ENCODE measurements at places on chromosomes 1 and 21.

DNA sequence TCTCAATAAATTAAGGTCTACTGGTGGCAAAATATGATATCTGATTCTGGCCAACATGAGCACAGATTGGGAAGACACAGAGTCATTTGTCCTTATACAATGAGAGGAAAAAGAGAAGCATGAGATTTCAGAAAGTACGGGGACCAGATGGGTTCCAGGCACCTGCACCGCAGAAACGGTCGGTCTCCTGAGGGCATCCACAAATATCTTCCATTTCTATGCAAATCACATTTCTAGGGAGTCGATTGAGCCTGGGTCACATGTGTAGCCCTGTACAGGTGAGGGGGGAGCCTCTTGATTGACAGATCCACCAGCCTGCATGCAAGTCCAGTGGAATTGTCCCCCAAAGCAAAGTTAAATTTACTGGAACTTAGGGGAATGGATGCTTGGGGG lies 415.6 kb downstream of the NPHP4 start:
- no peak for DNase-seq

- no peak for DNase-seq
Measured at GRCh38 chr1:1440262-1441001, 4.9 kb downstream of the VWA1 start.

GRCh38 chr21:24050231-24050630 lies 1557.0 kb downstream of the MRPL39 start:
- no peak for DNase-seq

GRCh38 chr1:201820413-201820812 lies 8.5 kb upstream of the IPO9 start:
- DNase-seq, result no peak

- DNase-seq, result no peak
Measured at GRCh38 chr1:61088163-61088974, 6.0 kb downstream of the NFIA start.

DNA sequence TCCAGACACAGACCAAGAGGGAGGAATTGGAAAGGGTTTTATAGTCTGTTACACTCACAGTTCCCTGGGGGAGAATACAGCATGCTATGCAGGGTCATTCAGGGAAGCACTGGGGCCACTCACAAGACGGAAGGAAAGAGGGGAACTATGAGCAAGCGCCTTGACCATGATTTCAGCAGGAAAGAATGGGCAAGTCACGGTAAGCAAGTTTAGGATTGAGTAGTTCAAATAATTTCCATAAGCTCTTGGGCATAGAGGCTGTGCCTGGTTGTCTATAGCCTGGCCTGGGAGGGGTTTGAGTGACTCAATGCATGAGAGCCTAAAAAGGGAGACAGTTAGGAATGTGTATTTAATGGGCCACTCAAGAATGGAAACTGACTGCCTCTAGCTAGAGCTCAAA lies 176.7 kb downstream of the TTLL7 start:
- DNase-seq, result no peak

DNA sequence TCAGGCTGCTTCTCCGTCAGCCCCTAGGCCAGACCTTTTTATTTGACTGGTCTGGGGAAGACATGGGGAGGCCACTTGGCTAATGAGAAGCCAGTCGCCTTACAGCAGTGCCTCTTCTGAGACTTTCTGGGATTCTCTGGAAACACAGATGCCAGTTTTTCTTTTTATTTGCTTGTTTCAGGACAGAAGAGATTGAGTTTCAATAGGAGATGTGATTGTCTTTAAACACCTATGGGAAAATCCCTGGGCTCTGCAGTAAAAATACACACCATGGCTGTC lies 15.4 kb upstream of the BTG2 start:
- DNase-seq, result no peak

- no peak for DNase-seq
Measured at GRCh38 chr1:218409946-218410510, 64.9 kb downstream of the TGFB2 start.

DNA sequence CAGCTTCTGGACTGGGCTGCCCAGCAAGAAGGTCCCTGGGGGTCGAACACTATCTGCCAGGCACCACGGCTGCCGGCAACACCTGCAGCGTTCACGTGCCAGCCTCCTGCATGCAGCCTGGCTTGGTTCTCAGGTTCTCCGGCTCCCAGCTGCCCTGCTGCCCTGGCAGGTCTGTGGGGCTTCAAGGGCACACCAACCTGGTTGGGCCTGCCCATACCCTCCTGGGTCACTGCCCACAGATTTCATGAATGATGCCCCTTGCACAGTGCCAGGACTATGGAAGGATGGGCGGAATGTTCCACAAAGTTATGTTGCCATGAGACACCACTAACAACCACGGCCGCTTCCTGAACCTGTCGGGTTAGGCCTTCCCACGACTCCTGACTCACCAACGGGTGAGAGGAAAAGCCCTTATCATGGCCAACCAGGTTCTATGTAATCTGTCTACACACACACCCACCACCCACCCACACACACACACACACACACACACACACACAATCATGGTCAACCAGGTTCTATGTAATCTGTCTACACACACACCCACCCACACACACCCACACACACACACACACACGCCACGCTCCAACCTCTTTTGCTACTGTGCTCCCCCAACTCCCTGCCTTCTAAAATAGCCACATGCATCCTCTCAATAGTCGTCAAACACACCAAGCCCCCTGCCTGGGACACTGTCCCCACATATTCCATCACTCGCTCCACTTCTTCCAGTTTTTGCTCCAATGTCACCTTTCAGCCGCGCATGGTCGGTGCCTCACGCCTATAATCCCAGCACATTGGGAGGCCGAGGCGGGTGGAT lies 32.2 kb downstream of the HSPG2 start:
- no peak for DNase-seq

- DNase-seq, result no peak
Measured at GRCh38 chr21:22804151-22804550, 1805.9 kb downstream of the NCAM2 start.

DNA sequence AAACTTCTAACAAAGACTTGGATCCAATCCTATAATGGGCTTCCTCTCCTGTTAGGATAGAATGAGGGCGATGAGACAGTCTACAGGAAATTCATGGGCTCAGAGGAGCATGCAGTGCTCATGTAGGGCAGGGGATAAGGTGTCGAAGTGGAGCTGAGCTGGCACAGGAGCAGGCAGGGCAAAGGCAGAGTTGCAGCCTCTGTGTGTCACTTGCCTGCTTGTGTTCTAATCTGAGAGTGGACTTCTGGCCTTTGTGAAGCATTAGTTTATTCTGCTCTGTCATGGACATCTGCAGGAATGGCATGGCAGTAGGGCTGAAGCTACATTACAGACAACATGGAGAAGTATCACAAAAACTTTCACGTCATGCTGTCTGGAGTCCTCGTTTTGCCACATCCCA lies 32.6 kb downstream of the LHX8 start:
- DNase-seq, result no peak

GRCh38 chr21:42269386-42269785 lies 45.8 kb downstream of the TFF3 start:
- no peak for DNase-seq

DNA sequence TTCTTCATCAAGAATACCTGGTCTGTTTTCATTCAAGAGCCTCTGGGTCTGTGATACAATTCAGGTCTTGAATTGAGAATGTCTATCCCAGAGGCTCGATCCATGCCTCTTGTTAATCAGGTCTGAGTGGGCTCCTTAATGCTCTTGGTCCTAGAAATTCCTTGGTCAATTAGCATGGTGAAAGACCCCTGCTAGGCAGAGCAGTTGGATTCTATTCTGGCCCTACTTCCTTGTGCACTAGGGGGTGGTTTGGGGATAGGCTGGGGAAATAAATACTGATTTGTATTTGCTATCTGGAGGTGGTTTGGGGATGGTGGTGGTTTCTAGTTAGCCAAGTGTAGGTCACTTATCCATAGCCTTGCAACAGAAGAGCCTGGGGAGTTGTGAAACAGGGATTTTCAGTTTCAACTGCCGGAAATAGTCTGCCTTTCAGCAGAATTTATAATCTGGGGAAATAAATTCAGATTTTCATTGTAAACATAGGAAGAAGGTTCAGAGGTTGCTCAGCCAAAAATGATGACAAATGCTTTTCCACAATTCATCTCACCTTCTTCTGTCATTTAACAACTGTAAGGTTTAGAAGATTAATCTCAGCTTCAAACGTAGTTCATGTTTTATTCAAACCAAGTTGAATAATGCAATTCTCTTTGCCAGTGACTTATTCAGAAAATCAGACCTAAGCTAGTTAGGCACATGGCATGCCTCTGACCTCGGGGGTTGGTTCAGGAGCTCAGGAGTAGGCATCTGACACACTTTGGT lies 22.2 kb upstream of the SCAF4 start:
- no peak for DNase-seq

GRCh38 chr1:236123563-236123962 lies 18.8 kb upstream of the GPR137B start:
- no peak for DNase-seq

DNA sequence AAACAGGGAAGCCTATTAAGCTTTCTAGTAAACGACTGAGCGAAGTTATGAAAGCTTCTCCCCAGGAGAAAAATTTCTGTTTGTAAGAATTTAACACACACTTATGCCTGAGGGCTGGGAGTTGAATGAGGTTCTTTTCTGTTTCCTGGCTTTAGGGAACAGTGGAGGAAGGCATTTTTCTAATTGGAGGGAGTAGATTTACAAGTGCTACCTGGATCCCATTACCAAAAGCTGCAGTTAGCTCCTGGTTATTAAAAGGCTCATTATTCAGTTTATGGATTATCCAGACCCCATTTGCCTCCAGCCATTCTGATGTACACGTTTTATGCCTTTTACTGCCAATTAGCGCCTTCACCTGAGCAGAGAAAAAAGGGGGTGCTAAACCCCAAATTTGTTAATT lies 7.5 kb downstream of the ST6GALNAC3 start:
- DNase-seq, result no peak

DNA sequence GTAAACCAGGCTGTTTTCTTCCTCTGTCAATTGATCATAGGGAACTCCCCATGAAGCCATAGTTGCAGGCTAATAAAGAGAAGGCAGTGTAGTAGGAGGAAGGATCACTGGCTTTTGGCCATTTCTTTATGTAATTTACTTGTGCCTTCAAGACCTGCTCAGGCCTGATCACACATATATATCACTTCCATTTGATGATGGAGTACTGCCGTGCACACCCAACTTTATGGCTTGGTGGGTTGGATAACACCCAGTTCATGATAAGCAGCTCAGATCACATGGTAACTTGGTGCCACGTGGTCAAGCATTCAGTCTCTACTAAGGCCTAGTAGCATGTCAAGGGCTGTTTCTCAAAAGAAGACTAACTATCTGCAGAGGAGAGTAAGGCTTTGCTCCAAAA lies 4.1 kb downstream of the MROH9 start:
- DNase-seq, result no peak

GRCh38 chr1:186812570-186812969 lies 16.2 kb upstream of the PLA2G4A start:
- DNase-seq, result no peak

Data from right lung (tissue), 10 donors.